ENCODE measurements at places on chromosomes 3 and 15.

GRCh38 chr3:42052484-42053351, 38.4 kb upstream of the TRAK1 start:
- DNase-seq: no peak

DNA sequence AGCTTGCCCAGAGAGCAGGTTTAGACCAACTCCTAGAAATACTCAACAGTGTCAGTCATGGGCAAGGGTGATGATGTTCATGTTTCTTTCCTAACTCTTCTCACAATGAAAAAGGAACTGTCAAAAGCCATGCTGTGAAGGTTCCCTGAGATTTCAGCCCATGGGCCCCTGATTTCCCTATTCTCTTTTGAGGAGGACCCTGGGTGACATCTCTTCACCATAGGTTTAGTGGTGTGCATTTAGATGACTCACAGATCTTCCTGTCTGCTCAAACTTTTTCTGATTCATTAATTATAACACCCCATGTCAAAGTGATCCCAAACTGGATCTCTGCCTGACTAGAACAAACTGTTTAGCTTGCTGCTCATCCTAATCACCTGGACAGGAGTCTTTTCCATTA, 108.0 kb downstream of the BBX start:
- no peak for DNase-seq

GRCh38 chr3:14806641-14807263, 12.0 kb upstream of the FGD5 start:
- DNase-seq: no peak

DNA sequence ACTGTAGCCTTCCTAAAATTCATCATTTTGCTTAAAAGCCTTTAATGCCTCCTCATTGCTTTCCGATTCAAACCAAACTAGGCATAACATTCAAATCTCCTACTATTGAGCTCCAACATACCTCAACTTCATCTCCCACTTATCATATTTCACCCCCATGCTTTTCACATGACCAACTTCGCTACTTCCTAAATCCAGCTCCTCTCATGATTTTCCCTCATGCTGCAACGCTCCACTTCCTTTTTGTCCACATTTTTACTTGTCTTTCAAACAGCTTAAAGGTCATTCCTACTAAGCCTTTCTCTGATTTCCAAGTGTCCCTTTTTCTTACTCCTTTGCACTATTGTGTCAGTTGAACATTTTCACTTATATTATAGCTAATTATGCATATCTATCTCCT, 20.3 kb upstream of the ANXA2 start:
- DNase-seq: no peak

- peak; percentile 62 for DNase-seq
These were observed 52.8 kb downstream of the ATP8B4 start for GRCh38 chr15:50066202-50066601.

DNA sequence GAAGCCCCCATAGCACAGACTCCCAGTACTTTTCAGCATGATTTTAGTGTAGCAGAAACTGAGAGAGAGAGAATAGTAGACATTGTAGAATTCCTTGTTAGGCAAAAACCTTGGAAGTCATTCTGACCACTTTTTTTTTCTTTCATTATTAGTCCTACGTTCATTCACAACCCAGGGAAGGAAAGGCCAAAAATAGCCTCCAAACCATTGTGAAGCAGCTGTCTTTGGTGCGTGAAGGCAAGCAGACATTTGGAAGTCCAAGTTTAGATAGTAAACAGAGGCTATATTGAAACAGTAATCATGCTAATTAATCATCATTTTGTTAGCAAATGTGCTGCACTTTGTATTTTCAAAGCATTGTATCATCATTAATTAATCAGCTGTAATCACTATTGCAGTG, 34.5 kb downstream of the CCDC54 start:
- DNase-seq: no peak

DNA sequence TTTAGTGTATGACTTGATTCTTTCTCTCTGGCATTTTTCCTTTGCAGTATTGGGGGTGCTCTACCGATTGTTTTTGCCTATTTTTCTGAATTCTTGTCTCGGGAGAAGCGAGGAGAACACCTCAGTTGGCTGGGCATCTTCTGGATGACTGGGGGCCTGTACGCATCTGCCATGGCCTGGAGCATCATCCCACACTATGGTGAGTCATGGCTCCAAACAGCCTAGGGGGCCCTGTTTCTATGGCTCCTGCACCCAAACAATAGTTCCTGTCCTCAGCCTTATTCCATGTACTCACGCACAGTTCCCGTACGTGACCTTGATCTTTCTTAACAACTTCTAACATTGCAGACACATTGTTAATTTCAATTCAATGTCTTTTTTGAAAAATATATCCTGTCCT, 152.3 kb downstream of the SV2B start:
- no peak for DNase-seq

DNA sequence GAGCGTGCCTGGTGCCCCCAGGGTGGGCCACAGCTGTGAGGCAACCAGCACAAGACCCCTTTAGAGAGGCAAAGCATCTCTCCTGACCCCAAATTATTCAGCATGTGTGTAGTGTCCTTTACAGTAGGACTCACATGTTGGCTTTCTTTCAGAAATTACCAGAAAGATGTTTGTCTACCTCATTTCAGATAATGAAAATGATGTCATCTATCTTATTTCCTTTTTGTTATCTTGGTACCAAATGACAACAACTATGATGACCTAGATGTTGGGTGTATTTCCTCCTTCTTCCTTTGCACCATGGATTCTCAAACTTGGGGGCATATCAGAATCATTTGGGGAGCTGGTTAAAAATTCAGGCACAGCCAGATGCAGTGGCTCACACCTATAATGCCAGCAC, 50.5 kb downstream of the DAPK2 start:
- no peak for DNase-seq

- DNase-seq: no peak
These were observed 28.3 kb upstream of the LYZL4 start for GRCh38 chr3:42438758-42439157.

Data from T-helper 1 cell (primary cell).